COLO829 (cell line): ENCODE measurements at places on chromosomes 3 and 15.

GRCh38 chr3:63945558-63946096 is 33.4 kb upstream of the SCAANT1 start:
- DNase-seq: no peak

- DNase-seq: no peak
Measured at GRCh38 chr3:9130345-9131305, 118.8 kb downstream of the SRGAP3 start.

GRCh38 chr3:13882876-13883275 is 3.0 kb upstream of the WNT7A start:
- no peak for DNase-seq

DNA sequence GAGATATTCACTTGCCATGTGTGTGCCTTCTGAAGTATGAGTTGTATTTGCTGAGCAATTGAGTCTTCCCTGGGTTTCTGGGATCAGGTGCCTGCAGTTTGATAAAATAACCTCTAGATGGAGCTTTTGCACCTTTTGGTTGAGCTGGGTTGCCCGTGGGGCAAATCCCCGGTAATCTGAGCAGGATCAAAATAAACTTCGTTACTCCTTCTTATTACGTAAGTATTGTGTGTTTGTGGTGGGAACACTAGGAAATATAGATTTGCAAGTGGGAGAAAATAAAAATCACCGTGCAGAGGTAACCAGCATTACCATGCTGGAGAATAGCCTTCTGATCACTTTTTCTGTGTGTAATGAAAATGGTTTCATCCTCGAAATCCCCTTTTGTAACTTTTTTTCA is 277.4 kb upstream of the NR2E3 start:
- peak; percentile 32 for DNase-seq

DNA sequence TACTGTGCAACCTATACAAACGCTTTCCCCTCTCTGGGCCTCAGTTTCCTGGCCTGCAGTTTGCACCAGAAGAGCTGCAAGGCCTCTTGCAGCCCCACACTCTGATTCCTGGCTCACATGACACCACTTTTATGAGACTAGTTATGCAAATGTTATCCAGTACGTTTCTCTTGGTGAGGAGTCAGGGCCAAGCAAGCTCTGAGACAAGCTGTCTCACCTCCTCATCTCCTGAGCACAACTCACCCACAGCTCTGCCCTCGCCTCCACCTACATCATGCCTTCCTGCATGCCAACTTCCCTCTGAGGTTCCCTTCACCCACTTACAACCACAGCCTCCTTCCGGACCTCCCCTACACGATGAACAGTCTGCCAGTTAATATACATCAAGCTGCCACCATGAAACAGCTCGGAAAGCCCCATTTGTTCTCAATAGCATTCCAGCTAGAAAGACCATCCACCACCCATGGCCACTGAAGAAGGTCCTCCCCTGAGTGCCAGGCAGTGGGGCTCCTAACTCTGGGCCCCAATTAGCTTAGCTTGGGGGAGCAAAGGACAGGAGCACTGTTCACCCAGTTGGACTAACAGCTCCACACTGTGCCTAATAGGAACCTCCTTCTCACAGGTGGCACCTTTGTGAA is 25.0 kb downstream of the CRYGS start:
- no peak for DNase-seq

DNA sequence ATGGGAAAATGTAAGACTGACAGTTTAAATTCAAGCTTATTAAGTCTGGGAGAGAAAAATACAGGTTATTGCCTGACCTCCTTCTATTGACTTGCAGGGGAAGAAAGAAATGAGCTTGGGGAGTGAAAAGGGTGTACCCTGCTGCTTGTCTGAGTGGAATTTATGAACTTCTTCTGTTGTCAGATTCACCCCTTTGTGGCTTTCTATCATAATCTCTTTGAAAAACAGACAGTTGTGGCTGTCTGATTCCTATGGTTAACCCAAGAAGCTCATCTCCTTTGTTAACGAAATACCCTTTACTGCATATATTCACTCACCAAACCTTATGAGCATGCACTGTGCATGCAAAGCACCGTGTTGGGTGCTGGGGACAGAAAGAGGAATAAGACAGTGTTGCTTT is 22.5 kb downstream of the GPD1L start:
- no peak for DNase-seq

GRCh38 chr3:42736531-42736930 is 33.9 kb upstream of the HHATL start:
- no peak for DNase-seq

DNA sequence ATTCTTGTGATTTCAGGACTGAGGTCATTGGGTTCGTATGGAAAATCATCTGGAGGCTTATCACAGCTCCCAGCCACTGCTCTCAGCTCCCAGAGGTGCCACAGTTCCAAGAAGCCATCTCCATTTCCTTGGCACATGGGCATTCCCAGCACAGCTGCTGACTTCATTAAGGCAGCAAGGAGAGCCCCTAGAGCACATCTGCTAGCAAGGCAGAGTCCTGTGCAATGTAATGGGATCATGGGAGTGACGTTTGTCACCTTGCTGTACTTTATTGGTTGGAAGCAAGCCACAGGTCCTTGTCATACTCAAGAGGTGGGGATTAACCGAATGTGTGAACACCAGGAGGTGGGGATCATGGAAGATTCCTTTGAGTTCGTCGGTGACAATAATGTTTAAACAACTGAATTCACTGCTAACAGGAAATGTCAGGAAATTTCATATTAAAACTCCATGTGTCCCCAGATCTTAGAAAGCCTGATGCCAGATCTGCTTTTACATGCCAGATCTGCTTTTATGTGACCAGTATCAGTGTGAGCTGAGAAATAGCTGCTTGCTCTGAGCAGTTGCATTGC is 148.8 kb downstream of the GABRG3 start:
- no peak for DNase-seq

DNA sequence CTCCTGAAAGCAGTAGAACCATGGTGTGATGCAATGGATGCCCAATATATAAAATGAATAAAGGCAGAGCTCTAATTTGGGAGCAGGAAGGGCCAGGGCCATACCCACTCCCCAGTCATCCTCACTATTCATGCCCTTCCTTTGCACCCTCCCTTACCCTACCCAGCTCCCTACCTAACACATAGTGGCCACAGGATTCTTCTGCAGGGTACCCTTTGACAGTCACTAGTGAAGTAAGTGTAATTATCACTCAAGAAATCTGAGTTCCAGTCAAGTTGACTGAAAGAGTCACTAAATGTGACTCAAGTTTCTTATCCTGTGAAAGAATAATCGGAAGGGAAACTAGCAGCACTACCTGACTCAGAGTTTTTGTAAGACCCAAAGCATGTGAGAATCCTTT is 69.2 kb downstream of the RASA2 start:
- DNase-seq: no peak

DNA sequence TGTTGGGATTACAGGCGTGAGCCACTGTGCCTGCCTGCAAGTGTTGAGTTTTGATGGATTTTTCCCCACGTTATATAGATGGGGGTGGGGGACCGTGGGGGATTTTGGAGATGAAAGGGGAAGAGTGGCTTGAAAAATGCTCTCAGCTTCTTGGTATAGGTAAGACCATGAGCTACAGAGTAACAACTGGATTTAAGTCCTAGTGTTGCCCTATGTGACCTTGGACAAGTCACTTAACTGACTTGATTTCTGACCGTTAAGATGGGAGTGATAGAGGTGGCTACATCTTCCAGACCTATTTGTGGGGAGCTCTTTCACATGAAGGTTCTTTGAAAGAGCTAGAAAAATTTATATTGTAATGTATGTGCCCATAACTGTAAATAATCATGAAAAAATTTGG is 13.3 kb downstream of the TRIM71 start:
- no peak for DNase-seq

DNA sequence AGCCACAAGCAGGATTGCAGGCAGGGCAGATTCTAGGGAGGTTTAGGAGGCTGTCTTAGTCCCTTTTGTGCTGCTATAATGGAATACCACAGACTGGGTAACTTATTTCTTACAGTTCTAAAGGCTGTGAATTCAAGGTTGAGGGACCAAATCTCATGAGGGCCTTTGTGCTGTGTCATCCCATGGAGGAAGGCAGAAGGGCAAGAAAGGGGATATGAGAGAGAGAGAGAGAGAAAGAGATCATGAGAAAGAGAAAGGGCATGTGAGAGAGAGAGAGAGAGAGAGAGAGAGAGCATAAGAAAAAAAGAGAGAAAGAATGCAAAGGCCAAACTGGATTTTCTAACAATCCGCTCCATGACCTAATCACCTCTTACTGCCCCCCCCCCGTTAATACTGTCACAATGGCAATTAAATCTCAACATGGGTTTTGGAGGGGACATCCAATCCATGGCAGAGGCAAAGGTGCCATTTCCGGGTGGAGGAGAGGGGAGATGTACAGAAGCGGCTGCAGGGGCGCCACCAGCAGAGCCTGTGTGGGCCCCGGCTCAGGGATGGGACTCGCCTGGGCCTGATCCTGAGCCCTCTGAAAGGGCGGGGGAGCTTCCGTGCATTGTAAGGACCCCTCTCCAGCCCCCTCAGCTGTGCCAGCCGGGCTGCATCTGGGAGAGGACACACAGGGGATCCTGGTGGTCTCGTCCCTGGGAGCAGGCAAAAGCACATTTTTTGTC is 20.5 kb downstream of the MRPS11 start:
- DNase-seq: no peak

DNA sequence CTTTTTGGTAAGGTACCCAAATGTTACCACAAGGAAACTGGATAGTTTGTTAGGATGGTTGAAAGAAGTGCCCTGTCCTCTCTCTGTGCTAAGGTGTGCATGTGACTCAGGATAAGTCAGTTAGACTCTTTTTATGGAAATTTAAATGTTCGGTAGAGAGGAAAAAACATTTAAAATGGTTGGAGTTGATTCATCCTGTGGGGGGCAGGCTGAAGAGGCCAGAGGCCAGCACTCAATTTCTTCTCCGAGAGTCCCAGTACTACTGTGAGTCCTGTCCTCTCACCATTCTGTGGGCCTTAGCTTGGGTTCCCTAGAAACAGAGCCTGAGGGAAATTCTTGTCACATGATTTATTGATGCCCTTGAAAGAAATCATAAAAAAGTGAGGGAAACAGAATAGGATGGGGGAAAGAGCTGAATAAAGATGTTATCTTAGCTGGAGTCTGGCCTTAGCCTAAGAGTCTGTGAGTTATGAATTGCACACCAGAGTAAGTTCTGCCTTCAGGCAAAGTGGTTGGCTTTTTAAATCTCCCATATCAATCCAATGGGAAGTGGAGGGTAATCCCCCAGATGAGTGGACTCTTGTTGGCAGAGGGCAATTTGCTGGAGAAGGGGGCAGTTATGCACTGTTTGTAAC is 106.5 kb upstream of the GALNT15 start:
- DNase-seq: no peak

GRCh38 chr3:20645340-20645739 is 459.3 kb upstream of the SGO1 start:
- DNase-seq: no peak

DNA sequence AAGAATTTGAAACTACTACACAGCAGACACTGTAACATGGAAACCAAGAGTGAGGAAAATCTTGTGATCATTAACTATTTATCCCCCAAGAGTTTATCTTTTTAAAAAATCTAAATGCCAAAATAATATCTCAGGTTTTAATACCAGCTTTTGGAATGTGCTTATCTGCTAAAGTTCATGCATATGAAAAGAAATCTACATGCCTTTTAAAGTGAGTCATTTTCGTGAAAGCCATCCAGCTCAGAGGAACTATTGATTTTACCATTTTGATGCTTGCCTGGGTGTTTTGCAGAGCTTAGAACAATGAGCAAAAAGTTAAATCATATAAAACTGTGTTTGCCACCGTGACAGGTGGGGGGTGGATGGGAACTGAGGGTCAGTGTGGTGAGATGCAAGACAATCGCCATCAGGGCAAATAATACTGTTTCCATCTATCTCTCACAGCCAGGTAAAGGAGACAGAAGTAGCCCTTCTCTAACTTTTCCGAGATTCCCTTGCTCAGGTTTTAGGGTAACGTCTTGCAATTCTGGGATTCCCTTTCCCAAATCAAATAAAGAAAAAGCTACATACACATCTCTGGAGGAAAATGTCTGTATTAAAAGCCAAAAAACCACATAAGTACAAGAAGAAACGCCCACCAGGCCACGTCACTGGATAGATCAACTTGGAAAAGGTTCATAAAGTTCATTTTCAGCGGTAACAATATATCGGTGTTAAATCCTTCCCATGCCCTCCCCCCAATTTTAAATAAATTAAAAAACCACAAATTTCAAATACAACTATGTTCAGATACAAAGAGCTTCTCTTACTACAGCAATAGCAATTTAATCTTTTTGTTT is 2.0 kb downstream of the TMEM158 start:
- peak; percentile 31 for DNase-seq

- peak; percentile 51 for DNase-seq
Measured at GRCh38 chr3:146640955-146641867, 36.1 kb upstream of the PLSCR5 start.

- DNase-seq: peak; percentile 77
Measured at GRCh38 chr3:171284308-171285075, 175.7 kb downstream of the TNIK start.

GRCh38 chr15:75640483-75641178 is 607 bp upstream of the IMP3 start:
- DNase-seq: no peak

- DNase-seq: no peak
Measured at GRCh38 chr15:41957021-41957897, 15.1 kb downstream of the EHD4 start.

DNA sequence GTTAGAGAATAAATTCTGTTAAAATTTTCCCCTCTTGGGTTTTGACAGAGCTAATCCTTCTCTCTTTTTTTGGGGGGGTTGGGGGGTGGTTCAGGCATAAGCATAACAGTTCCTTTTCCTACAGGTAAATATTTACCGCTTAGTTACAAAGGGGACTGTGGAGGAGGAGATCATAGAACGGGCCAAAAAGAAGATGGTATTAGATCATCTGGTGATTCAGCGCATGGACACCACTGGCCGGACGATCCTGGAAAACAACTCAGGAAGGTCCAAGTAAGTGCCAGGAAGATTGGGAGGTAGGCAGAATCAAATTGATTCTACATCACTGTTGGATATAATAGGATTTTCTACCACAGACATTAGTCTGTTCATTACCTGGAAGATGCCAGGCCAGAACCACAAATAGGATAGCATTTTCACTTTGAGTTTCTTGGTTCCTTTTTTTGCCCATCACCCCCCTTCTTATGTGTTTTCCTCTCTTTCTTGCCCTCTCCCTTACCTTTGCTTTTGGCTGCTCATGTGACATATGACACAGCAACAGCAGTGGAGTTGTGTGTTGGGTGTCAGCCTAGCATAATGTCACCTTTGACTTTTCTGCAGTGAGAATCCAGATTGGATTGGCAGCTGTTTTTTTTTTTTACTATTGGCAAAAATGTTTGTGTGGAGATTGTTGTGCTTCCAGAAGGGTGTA is 79.0 kb downstream of the CHD2 start:
- no peak for DNase-seq
